ENCODE measurements at places on chromosomes 11 and 22.

DNA sequence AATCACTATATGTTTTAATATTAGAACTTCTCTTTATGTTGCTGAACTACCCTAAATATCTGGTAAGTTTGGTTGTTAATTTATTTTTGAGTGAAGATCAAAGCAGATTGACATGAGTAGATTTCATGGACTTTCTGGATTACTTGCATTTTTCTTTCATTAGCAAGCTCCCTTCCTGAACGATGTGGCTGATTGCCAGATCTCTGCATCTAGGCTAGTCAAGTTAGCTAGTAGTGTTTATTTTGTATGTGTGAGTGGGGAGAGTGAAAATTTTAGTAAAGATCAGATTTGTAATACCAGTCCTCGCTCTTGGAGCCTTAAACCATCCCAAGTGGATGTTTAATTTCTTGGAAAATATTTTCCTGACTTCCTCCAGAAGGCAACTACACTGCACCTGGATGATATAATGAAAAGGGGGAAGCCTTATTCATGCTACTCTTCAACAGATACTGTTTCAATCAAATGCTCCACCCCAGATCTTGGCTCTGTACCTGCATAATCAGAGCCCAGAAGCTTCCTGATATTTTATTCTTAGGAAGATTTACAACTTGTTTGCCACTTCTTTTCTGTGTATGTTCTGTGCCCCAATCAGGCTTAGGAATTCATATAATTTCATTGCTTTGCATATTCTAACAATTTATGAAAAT is 143.2 kb upstream of the GRIA4 start:
- DNase-seq: peak; percentile 58

- no peak for DNase-seq
Measured at GRCh38 chr11:10978198-10978597, 120.3 kb upstream of the ZBED5 start.

- DNase-seq: peak; percentile 29
Measured at GRCh38 chr11:119175493-119176077, 7.1 kb downstream of the NLRX1 start.

DNA sequence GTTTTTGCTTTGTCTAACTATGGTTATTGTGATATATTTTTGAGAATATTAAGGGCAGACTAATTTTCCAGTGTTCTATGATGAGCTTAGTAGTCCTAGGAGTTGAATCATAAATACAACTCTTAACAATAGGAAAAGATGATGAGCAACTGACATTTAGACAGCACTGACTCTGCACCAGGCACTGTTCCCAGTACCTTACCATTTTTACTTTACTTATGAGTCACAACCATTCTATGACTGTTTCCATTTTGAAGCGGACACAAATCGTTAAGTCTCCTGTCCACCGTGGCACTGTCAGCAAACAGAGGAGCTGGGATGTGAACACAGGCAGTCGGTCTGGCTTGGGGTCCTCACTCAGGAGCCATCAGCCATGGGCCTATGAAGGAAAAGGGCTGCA is 3.4 kb upstream of the SCGB2A2 start:
- DNase-seq: peak; percentile 28

DNA sequence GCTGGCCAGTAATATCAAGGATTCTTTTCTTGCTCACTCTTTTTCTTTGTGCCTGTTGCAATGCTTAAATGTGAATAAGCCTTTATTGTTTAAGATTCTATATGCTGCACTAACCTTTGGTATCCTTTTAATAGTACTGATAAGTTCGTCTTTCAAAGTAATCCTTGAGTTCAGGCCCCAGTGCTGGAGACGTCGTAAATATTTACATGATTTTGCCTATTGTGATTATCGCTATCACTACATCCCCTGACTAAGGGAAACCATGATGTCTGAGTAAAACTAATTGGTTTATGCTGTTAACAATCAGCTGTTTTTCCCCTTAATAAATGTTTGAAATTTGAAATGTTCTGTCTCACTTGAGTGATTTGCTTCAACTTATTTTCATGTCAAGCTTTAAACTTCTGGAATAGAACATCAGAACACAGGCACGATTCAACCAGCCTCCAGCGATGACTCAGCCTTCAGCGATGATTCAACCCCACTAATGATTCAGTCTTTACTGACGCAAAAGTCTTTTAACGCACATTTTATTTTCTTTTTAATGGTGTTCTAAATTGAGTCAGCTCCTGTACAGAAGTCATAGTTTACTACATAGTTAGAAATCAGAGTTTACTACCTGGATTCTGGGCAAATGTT is 3.9 kb downstream of the HTATIP2 start:
- DNase-seq: peak; percentile 85

All from kidney tubule cell (primary cell).